ENCODE measurements at places on chromosomes 11 and 22.

GRCh38 chr11:118958577-118958976 is 2.5 kb downstream of the UPK2 start:
- no peak for DNase-seq

GRCh38 chr22:19982991-19983578 is 33.5 kb downstream of the ARVCF start:
- DNase-seq: no peak

- no peak for DNase-seq
These were observed 28.7 kb upstream of the CTR9 start for GRCh38 chr11:10722307-10722706.

DNA sequence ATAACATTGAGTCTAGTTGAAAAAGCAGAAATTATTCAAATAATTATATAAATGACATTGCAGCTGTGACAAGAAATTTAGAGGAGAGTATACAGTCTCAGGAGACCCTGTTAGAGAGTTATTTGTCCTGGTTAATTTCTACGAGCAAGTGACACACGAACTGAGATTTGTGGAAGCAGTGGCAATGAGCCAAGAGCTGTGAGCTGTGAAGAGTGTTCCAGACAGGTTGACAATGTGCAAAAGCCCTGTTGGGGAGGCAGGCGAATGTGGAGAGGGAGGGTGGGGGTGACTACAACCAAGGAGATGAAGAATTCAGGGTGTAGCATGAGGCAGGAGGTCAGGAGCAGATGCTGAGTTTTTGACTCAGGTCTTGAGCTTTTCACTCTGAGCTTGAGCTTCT is 620.2 kb upstream of the TENM4 start:
- no peak for DNase-seq

DNA sequence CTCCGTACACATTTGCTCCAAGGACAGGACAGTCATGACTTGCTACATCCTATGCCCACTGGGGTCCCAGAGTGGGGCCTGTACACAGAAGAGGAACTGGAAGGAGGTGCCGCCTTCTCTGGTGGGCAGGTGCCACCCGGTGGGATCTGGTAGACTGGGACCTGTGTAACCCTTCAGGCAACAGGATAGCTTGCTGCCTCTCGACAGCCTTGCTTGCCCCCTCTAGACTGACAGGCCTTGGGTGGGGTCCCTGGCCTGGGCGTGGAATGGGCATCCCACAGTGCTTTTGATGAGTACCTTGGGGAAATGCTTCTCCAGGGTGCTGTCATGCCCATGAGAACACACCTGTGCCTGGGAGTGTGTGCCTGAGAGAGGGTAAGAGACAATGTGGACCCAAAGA is 15.8 kb downstream of the SHANK3 start:
- DNase-seq: no peak

DNA sequence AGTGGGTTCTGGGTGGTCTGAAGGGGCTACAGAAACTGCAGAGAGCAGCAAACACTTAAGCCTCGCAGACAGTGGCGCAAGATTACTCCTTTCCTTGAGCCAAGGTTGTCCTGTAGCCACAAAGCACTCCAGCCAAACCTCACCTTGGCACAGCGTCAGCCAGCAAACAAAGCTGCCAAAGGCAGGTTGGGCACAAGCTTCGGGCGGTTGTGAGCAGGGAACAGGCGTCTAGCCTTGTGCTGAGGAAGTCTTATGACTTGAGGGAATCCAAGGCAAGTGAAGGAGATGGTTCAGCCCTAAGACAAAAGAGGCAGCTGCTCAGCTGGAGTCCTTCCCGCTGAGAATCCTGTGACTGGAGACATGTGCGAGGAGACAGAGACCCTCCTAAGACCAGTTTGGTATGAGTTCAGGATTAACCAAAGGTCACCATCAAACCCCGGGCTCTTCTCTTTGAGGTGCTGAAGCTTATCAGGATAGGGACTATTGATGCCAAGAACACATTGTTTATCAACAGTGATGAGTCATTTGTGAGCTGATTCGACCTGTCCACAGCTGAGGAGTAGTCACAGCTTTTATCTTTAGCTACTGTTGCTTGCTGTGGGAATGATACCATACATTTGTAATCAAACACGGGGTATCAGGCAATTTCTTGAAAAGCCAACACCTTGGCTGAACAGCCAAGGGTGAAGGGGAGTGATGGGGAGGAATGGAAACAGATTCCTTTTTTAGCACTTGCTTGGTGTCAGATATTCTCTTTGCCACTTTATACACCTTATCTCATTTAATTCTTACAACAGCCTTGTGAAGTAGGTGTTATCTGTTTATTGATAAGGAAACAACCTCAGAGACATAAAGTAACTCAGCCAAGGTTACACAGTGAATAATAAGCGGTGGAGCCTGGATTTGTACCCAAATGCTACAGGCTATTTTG is 4.6 kb downstream of the ADM start:
- no peak for DNase-seq

DNA sequence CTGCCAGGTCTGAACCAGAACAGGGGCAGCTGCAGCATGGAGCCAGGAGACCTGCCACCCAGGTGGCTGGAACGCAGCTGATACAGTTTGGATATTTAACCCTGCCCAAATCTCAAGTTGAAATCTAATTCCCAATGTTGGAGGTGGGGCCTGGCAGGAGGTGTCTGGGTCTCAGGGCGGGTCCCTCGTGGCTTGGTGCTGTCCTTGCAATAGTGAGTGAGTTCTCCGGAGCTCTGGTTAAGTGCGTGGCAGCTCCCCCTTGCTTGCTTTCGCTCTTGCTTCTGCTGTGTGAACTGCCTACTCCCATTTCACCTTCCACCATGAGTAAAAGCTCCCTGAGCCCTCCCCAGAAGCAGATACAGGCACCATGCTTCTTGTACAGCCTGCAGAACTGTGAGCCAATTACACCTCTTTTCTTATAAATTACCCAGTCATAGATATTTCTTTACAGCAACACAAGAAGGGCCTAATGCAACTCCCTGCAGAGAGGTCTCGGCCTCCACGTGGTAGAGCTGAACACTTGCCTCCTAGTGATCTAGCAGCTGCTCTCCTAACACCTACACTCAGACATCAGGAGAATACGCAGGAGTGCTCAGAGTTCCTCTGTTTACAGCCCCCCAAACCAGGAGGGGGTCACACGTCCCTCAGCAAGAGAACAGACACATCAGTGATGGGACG is 203.7 kb downstream of the CTTN start:
- no peak for DNase-seq

DNA sequence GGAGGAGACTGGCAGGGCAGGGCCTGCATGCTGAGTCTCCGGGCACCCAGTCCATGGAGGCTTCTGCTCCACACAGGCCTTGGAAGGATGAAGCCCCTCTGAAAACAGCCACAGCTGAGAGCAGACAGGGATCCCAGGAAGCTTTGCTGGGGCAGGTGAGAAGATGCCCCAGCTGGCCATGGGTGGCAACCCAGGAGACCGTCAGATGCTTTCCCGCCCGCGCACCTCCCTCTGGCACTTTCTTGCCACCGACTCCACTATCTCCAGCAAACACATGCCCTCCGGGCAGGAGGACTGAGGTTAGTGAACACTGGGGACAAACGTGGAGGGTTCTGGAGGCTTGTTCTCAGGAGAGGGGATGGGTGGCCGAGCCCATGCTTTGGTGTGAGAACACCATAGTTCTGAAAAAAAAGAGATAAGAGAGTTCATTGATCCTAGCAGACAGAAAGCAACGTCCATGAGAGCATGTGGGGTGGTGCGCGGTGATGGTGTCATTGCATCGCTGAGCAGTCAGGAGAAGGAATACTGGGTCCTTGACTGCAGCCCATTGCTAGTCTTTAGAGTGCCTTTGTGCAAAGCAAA is 2.3 kb downstream of the C1QTNF6 start:
- no peak for DNase-seq

- DNase-seq: no peak
These were observed 211.8 kb downstream of the TENM4 start for GRCh38 chr11:79229047-79229446.

DNA sequence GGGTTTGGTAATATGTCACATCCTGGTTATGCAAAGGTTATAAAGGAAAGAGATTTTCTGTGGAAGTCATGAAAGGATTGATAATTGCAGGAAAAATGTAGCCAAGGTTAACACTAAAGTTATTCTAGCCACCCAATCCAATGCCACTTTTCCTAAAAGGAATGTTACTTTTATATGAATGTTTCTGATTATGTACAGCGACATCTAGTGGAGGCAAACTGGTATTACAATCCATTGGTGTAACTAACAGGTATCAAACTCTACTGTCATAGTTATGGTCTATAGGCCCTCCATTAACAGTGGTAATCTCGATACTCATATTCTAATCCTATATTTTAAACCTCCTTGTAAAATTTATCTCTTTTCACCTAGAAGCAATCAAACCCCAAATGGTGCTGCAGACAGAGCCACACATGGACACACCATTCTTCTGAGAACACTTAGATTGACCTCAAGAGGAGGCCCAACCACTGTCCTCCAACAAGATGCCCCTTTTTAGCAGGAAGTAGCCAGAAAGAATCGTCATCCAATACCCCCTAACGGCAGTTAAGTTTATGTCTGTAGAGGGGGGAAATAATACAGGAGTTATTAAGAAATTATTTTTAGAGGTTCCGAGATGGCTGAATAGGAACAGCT is 74.9 kb upstream of the RAG2 start:
- DNase-seq: no peak

- no peak for DNase-seq
These were observed 3.1 kb downstream of the SLC29A2 start for GRCh38 chr11:66368484-66368883.

- no peak for DNase-seq
These were observed 78.4 kb downstream of the C11orf91 start for GRCh38 chr11:33622186-33622585.

DNA sequence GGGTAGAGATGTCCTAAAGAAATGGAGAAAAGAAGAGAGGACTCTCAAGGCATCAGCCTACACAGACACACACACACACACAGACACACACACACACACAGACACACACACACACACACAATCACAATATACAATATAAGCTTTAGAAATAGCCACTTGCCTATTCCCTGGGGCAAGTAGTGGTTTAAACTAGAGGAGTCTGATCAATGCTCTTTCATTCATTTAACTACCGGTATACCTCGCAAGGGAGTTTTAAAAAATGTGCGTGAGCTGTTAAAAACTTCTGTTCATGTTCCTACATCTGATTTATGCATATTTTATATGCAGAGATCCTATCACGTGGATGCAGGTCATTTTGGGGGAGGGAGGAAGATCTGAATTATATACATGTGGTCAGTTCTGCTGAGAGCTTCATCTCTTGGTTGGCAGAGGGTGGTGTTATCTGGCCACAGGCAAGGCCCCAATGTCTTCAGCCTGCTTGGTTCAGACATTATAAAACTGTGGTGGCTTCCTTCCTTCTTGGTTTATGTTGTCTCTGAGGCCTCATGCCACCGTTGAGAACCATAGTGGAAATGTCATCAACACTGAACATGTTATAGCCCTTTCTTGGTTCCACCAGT is 56.6 kb downstream of the SYT13 start:
- no peak for DNase-seq

GRCh38 chr22:17966403-17966717 is 58.0 kb downstream of the MICAL3 start:
- DNase-seq: no peak

DNA sequence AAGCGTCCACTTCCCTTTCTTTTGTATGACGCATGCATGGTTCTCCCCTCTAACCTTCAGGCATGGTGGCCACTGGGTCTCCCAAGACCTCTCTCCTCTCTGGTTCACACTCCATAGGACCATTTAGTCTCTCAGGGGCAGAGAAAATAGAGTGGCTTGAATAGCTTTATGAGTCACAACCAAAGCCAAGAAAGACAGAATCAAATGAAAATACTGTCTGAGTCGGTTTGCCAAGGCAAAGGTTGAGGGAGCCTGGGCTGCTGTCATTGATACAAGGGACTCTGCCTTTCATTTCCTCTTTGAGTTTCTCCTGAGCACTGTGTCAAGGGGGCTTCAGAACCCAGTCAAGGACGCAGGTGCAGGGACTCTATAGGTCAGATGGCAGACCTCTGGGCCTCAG is 44.2 kb downstream of the TENM4 start:
- no peak for DNase-seq

DNA sequence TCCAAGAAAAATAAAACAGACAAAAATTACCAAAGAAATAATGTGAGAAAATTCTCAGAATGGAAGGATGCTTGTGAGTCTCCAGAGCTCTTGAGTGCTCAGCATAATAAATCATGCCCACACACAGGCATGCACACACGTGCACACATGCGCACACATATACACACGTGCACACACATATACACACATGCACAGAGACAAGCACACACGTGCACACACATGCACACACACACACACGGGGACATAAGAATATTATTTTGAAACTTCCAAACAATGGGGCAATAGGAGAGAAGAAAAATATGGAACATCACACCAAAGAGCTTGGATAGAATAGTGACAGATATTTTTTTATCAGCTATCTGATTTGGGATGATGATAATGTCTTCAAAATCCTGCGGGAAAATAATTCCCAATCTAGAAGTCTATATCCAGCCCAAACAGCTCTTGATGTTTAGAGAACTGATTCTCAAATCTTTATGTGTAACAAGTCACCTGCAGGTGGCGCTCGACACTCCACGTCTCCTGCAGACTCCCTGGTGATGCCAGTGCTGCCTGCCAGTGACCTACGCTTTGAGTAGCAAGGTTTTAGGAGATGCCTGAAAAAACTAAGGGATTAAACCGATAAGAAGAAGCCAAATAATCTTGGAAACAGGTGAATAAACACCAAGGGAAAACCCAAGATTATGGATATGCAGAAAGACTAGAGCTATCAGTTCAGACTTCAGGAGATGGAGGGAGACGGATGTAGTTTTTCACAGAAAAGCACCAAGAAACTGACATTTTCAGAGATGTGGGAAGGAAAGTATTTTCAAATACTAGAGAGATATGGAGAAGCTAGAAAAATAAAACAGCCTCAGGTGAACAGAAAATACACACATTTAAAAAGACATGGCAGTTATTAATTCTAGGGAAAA is 743.6 kb downstream of the ETS1 start:
- DNase-seq: peak; percentile 22

DNA sequence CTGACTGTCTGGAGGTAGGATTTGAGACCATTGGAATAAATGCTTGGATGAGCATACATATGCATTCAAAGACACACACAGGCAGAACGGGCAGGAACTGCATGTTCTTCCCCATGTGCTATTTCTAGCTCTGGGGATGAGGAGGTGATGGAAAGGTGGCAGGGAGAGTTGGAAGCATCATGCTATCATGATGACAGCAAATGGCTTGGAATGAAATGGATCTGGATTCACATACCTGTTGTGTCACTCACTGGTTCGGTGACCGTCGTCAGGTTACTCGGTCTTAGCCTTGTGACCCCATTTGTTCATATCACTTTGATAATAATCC is 627.9 kb upstream of the KIRREL3 start:
- DNase-seq: no peak

DNA sequence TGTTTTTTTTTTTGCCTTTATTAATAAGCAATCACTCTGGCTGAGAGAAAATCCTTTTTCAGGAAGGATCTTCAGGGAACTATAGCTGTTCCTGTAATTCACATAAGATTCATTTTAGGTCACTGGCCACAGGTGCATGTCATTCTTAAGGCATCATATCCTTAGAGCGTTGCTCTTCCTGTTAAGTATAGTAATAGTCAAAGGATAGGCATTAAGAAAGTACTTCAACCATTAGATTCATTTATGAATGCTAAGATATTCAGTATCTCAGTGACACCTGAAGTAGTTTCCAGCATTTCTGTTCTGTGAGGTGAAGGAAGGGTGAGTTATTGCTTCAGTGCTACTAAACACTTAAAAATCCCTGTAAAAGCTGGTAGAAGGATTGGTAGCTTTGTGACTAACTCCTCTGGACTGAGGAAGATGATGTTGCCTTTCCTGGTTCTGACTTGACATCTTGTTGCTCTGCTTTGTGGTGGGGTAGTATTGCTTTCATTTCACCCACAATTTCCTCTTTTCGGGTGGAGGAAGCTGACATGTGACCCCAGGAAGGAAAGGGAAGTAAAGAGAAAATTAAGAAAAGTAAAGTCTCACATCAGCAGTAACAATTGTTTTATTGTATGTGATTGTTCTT is 34.7 kb downstream of the RNF169 start:
- DNase-seq: no peak

All from stimulated activated CD8-positive, alpha-beta memory T cell treated with anti-CD3 and anti-CD28 coated beads, Interleukin-4, amount 100 ng/mL, for 4 hours (primary cell).